ENCODE measurements at places on chromosomes 6 and 20.
A peak's percentile ranks its signal among the peaks of the same experiment; 100 is the strongest.

DNA sequence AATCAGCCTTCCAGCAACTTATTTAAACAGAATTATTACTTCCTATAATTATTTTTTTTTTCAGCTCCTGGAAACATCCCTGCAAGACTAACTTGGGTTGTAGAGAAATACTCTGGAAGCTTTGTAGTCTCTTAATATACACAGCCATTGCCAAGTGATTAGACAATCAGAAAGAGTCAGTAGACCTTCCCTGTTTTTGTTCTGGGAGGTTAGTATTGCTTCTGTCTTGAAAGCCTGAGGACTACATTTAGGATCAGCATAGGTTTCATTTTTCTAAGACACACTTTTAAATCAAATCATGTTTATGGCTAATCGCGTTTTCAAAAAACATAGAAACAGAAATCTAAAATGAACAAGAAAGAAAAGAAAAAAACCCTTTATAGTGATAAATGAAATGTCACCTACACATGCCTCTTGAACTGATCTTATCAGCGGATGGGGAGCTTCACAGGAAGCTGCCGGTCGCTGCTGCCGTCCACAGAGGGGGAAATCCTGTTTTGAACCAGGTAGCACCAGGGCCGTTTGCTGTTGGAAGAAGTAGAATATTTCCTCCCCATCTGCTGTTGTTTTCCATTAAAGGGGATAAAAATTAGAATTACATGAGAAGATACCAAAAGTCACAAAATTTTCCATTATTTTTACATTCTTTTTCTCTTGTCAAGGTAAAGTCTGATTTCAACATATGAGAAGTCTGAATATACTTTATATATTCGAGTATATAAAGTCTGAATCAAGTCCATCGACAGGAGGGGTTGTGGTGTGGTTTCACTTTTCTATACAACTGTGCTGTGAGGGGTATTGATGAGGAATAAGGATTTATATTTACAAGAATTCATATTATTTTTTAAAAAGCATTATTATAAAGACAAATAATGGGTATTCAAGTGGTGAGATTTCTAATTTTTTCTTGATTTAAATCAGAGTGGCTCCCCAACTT, 94.6 kb downstream of the ARMC2 start:
- H3K4me1 ChIP-seq, result no peaks in the 10 kb centered on the region
- H3K27ac ChIP-seq, result no peak overlapping the region
- DNase-seq, result no peak
- no peaks in the 10 kb centered on the region for H3K36me3 ChIP-seq

GRCh38 chr6:87029711-87030314, 65.1 kb downstream of the CGA start:
- DNase-seq, result peak; percentile 53
- no peak overlapping the region for H3K27ac ChIP-seq
- H3K4me1 ChIP-seq, result no peaks in the 10 kb centered on the region
- H3K36me3 ChIP-seq, result no peaks in the 10 kb centered on the region
- no peak overlapping the region for H3K4me3 ChIP-seq

- no peaks in the 10 kb centered on the region for H3K27me3 ChIP-seq
- no peaks in the 10 kb centered on the region for H3K4me1 ChIP-seq
- no peak overlapping the region for H3K4me3 ChIP-seq
- DNase-seq, result no peak
- H3K36me3 ChIP-seq, result no peaks in the 10 kb centered on the region
These were observed 165.2 kb upstream of the CST7 start for GRCh38 chr20:24783631-24784492.

DNA sequence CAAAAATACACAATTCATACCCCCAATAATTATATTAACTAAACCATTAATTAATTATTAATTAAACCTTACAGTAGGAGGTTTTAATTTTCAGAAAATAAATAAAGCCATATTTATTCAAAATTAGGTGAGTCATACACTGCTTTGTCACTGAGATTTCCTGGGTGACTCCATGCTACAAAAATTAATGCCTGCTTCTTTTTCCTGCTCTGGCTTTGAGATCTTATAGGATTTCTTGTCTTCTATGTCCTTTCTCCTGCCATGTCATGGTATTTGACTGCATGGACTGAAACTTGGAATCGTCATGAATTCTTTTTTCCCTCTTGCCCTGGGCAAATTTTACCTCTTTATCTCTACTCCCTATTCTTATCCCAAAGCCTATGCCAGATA, 133.2 kb downstream of the PHACTR1 start:
- no peak overlapping the region for H3K4me3 ChIP-seq
- no peak overlapping the region for H3K27ac ChIP-seq
- peaks cover 3% of the 10 kb centered on the region for H3K27me3 ChIP-seq
- no peaks in the 10 kb centered on the region for H3K4me1 ChIP-seq
- H3K36me3 ChIP-seq, result no peaks in the 10 kb centered on the region

DNA sequence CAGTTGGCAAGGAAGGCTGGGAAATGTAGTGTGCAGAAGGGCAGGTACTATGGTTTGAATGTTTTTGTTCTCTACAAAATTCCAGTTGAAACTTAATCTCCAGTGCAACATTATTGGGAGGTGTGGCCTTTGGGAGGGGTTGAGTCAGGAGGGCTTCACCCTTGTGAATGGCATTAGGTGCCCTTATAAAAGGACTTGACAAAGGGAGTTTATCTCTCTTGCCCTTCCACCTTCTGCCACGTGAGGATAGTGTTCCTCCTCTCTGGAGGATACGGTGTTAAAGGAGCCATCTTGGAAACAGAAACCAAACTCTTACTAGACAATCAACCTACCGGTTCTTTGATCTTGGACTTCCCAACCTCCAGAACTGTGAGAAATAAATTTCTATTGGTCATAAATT, 82.2 kb upstream of the LRFN2 start:
- H3K4me3 ChIP-seq, result no peak overlapping the region
- H3K4me1 ChIP-seq, result no peaks in the 10 kb centered on the region
- H3K36me3 ChIP-seq, result no peaks in the 10 kb centered on the region
- no peaks in the 10 kb centered on the region for H3K27me3 ChIP-seq

DNA sequence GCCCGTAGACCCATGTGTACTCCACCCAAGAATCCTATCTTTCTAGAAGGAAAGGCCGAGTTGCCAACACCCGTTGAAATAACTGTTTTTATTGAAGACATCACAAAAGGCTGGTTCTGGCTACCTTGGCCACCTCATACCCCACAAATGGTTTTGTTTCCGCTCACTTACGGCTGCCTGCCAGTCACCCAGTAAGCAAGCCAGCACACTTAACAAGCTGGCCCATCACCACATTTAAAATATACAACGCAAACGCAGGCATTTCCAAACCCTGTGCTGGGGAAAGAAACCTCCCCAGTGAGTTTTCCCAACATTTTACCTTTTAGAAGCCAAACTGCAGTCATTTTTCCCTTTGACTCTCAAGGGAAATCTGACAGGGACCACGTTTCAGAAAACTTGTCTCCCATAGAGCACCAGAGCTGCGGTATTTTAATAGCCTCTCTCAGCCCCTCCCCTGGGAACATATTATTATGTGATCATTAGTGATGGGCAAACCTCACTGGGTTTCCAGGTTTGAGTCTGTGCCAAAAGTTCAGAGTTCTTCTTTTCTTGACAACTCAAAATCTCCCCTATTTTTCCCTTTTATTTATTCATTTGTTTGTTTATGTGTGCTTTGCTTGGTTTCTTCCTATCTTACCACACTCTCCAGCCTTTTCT, 36.7 kb upstream of the BMP2 start:
- H3K27me3 ChIP-seq, result no peaks in the 10 kb centered on the region
- DNase-seq, result no peak
- H3K36me3 ChIP-seq, result no peaks in the 10 kb centered on the region
- no peak overlapping the region for H3K4me3 ChIP-seq
- no peaks in the 10 kb centered on the region for H3K4me1 ChIP-seq
- no peak overlapping the region for H3K27ac ChIP-seq

DNA sequence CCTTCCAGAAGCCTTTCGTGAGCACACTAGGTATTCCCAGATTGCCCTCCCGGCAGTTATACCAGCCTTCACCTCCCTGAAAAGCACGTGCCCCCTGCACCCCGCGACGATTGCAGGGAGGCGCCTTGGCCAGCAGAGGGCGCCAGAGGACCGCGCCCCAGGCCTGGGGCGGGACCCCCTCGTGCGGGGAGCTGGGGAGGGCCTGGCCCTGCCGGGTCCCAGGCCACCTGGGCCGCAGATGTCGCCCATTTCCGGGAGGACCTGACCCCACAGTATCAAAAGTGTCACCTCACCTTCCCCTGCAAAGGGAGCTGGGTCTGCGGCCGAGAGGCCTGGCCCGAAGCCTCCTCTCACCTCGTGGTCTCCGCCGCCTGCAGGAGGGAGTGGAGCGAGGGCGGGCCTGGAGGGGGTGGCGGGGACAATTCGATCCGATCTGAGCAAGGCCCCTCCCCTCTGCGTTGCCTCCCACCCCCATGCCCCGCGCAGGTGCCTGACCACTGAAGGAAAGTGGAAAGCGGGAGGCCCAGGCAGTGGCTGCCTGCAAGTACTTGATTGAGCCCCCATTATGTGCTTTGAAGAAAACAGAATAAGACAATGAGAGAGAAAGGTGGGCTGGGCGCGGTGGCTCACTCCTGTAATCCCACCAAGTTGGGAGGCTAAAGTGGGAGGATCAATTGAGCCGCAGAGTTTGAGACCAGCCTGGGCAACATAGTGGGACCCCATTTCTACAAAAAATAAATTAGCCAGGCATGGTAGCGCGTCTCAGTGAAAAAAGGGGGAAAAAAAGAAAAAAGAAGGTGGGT, 3.5 kb upstream of the SNAI1 start:
- H3K4me3 ChIP-seq, result no peak overlapping the region
- H3K36me3 ChIP-seq, result no peaks in the 10 kb centered on the region
- no peak overlapping the region for H3K27ac ChIP-seq
- no peaks in the 10 kb centered on the region for H3K27me3 ChIP-seq
- DNase-seq, result peak; percentile 48
- peaks cover 16% of the 10 kb centered on the region for H3K4me1 ChIP-seq

- DNase-seq, result no peak
- no peak overlapping the region for H3K27ac ChIP-seq
- no peaks in the 10 kb centered on the region for H3K27me3 ChIP-seq
- no peaks in the 10 kb centered on the region for H3K36me3 ChIP-seq
These were observed 272.0 kb downstream of the ZNF217 start for GRCh38 chr20:53321596-53321995.

- no peak overlapping the region for H3K27ac ChIP-seq
- DNase-seq, result peak; percentile 68
- H3K4me1 ChIP-seq, result peaks cover 35% of the 10 kb centered on the region
- H3K27me3 ChIP-seq, result no peaks in the 10 kb centered on the region
- peak overlapping the region; percentile 7 for H3K4me3 ChIP-seq
- no peaks in the 10 kb centered on the region for H3K36me3 ChIP-seq
These were observed 3.5 kb downstream of the ZFAND3 start for GRCh38 chr6:37822851-37823682.

- H3K4me1 ChIP-seq, result peaks cover 21% of the 10 kb centered on the region
- H3K27me3 ChIP-seq, result no peaks in the 10 kb centered on the region
- no peak overlapping the region for H3K4me3 ChIP-seq
- H3K27ac ChIP-seq, result no peak overlapping the region
- peak; percentile 24 for DNase-seq
These were observed 61.5 kb downstream of the RREB1 start for GRCh38 chr6:7169296-7169721.

GRCh38 chr6:28597217-28597835, 71.6 kb downstream of the GPX5 start:
- no peaks in the 10 kb centered on the region for H3K27me3 ChIP-seq
- H3K27ac ChIP-seq, result no peak overlapping the region
- peak; percentile 48 for DNase-seq
- H3K4me1 ChIP-seq, result no peaks in the 10 kb centered on the region

- DNase-seq, result no peak
- no peaks in the 10 kb centered on the region for H3K27me3 ChIP-seq
- H3K27ac ChIP-seq, result no peak overlapping the region
- no peaks in the 10 kb centered on the region for H3K4me1 ChIP-seq
- no peaks in the 10 kb centered on the region for H3K36me3 ChIP-seq
These were observed 35.7 kb downstream of the MGME1 start for GRCh38 chr20:18004384-18005031.

GRCh38 chr20:61749406-61750075, 316.1 kb downstream of the TAF4 start:
- H3K4me3 ChIP-seq, result no peak overlapping the region
- H3K27ac ChIP-seq, result no peak overlapping the region
- no peaks in the 10 kb centered on the region for H3K36me3 ChIP-seq
- H3K27me3 ChIP-seq, result no peaks in the 10 kb centered on the region
- no peak for DNase-seq

GRCh38 chr6:26230351-26230750, 134.6 kb upstream of the BTN3A2 start:
- peaks cover 22% of the 10 kb centered on the region for H3K4me1 ChIP-seq
- H3K27me3 ChIP-seq, result no peaks in the 10 kb centered on the region
- no peaks in the 10 kb centered on the region for H3K36me3 ChIP-seq
- H3K4me3 ChIP-seq, result no peak overlapping the region
- no peak overlapping the region for H3K27ac ChIP-seq

GRCh38 chr20:44439318-44439717, 36.4 kb upstream of the TTPAL start:
- H3K27me3 ChIP-seq, result no peaks in the 10 kb centered on the region
- no peak for DNase-seq
- no peaks in the 10 kb centered on the region for H3K4me1 ChIP-seq
- no peak overlapping the region for H3K27ac ChIP-seq
- H3K4me3 ChIP-seq, result no peak overlapping the region

DNA sequence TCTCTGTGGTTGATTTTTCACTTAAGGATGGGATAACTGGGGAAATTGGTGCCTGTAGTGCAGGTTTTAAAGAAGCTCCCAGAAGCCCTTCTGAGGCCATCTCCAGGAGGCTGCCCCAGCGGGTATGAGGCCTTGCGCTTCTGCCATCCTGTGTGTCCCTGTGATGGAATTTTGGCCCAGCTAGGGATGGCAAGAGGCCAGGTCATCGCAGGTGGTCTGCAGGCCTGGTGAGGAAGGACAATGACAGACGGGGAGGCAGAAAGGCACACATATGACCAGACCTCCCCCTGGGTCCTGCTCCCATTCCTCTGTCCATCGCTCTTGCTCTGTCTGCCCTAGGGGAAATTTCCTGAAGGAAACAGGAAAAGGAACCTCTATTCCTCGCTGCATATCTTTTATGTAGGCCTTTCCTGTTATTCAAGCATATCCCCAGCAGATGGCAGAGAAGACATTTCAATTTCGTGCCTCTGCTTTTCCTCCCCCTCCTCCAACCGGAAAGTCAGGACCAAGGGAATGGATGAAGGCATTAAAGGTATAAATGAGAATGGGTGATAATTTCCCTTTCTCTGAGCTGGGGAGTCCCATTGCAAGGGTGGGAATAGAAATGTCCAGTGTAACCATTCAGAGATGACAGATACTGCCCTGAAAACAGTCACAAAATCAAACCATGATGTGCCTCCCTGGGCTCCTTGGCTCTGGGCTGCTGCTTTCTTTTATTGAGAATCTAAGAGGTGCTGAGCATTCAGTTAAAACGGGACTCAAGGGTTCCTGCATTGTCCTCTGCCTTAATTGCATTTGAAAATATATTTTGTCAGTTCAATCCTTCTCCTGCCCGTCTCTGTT, 17.6 kb upstream of the HLA-F start:
- DNase-seq, result peak; percentile 39
- H3K27me3 ChIP-seq, result peaks cover 8% of the 10 kb centered on the region
- no peaks in the 10 kb centered on the region for H3K36me3 ChIP-seq
- H3K27ac ChIP-seq, result no peak overlapping the region
